ENCODE measurements at places on chromosomes 1 and 21. TPM values are rescaled to one million over a fixed set of nuclear protein-coding genes. Genes with fewer than 3 reads are reported as not detected.

ORC1 gene
- polyA plus RNA-seq: 10.8 TPM

PRDM2 gene
- 5.2 TPM for polyA plus RNA-seq

GRCh38 chr1:231226156-231226555 is 14.9 kb upstream of the GNPAT start:
- no peak for DNase-seq

- DNase-seq: no peak
Measured at GRCh38 chr1:55378582-55378981, 163.4 kb upstream of the USP24 start.

- no peak for DNase-seq
Measured at GRCh38 chr1:80241566-80241965, 1235.0 kb upstream of the ADGRL4 start.

GRCh38 chr1:26285366-26286063 is 5.6 kb downstream of the SH3BGRL3 start:
- no peak for DNase-seq

KCNJ9 gene
- not detected for polyA plus RNA-seq

- DNase-seq: no peak
Measured at GRCh38 chr1:21774835-21775549, 8.0 kb downstream of the USP48 start.

- no peak for DNase-seq
Measured at GRCh38 chr1:86466109-86466844, 2.5 kb upstream of the CLCA1 start.

DNA sequence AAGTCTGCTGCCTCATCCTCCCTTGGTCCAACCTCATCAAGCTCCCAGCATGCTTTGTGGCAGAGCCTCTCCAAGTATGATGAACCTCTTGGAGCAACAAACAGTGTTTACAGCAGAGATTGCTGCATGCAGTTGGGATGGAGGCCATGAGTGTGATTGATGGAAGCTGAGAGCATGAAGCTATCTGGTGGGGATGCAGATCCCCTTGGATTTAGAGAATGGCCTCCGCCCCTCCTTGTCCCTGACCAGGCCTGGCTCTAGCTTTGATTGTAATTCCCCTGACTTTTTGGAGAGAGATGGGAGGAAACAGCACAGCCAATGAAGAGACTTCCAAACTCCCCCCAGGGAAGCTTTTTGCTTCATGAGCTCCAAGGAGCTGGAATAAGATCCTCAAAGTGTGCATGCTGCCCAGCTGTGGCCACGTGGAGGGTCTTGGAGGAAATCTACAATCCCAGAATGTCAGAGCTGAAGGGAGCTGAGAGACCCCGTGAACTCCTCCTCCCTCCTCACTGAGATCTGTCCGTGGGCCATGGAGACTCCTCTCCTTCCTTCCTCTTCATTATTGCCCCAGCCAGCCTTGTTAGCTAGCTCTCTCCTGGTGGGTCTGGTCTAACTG is 165.3 kb upstream of the USP24 start:
- DNase-seq: no peak

- no peak for DNase-seq
Measured at GRCh38 chr1:19689856-19690255, 25.2 kb downstream of the HTR6 start.

DNA sequence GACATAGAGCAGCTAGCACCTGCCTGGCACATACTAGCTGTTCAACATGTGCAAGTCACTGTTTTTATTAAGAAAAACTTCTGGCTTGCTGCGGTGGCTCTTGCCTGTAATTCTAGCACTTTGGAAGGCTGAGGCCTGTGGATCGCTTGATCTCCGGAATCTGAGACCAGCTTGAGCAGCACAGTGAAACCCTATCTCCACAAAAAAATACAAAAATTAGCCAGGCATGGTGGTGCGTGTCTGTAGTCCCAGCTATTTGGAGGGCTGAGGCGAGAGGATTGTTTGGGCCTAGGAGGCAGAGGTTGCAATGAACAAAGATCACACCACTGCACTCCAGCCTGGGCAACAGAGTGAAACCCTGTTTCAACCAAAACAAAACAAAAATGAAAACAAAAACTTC is 27.7 kb upstream of the C8B start:
- no peak for DNase-seq

DNA sequence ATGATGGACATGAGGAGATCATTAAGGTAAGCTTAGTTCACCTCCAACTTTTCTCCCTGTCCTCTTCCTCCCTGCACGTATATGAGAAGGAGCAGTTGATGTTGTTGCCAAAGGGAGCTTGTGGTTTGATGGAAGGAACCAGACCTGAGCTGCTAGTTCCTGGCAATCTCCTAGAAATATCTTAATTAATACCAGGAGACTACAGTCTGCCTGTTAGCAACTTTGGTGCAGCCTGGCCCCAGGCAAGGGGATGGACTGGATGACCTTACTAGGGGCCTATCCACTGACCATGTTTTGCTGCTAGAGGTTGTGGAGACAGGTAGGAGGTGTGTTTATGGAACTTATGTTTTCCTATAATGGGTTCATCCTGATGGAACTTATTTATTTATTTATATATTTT is 22.6 kb downstream of the TUFT1 start:
- no peak for DNase-seq

DNA sequence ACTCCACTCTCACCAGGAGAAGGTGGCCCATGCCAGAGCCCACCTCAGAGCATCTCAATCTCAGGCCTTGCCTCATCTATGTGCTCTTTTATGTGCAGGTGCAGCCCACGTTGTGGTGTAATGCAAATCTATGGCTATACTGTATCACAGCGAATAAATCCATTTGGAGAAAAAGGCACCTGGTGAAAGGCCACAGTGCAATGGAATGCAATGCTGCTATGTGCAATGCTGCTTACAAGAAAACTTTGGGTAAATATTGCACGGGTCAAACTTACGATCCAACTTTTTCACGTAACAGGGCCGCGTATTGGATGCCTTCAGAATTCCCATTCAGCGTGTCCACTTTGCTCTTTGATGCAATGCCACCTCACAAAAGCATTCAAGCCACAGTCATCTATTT is 13.5 kb downstream of the ZBTB18 start:
- DNase-seq: no peak

DNA sequence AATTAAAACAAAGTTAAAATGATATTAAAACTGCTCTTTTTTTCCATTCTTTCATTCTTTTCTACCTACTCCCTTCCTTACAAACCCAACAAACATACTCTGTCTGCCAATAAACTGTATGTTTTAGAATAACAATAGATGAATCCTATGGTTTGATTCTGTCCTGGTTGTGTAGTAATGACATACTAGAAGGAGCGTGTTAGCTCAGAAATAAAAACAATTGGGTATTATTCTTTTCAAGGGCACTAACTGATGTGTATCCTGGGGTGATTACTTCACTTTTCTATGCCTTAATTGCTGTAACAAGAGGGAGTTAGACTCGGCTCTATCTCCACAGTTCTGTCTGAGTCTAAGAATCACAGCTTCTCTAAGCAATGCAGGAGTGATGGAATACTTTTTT is 194.4 kb downstream of the GIPC2 start:
- DNase-seq: no peak

GRCh38 chr21:45505416-45506021 is 36.7 kb downstream of the SLC19A1 start:
- no peak for DNase-seq

GRCh38 chr1:212710566-212710965 is 10.9 kb upstream of the BATF3 start:
- no peak for DNase-seq

DNA sequence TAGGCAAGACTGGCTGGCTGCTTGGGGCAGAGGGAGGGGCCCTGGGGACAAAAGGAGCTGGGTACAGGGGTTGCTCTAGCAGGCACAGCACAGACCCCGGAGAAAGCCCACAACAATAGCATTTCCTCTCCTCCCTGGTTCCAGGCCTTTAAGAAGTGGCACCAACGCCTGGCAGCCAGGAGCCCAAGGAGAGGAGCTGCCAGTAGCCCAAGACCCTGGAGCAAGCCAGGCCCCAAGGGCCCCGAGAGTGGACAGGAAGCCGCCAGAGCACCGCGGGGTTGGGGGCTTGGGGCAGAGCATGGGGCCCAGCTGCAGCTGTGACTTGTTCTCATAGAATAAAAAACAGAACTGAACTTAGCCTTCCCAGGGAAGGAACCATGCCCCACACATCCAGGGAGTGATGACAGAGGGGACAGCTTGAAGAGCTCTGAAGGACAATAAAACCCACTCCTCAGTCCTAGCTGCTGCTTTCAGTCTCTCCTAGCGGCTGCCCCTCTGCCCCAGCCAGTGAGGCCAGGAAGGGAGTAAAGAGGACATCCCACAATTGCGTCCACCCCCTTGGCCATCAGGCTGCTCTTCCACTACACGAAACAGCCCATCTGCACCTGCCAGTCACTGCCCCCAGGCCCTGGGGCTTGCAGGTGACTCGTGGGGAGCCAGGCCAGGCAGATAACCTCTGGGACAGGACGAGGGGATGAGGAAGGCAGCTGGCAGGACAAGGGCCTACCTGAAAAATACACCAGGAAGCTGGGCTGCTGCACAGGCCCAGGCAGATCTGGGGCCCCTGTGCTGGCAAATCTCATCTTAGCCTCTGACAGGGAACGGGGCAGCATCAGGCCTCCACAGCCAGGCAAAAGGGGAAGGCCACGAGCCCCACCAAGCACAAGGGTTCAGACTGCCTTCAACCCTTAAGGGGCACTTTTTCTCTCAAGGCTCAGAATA is 16.4 kb downstream of the MTHFR start:
- DNase-seq: no peak

All from foreskin keratinocyte (primary cell).